Anterior cingulate cortex (tissue), 58 donors: ENCODE measurements at places on chromosomes 6 and 20.

DNA sequence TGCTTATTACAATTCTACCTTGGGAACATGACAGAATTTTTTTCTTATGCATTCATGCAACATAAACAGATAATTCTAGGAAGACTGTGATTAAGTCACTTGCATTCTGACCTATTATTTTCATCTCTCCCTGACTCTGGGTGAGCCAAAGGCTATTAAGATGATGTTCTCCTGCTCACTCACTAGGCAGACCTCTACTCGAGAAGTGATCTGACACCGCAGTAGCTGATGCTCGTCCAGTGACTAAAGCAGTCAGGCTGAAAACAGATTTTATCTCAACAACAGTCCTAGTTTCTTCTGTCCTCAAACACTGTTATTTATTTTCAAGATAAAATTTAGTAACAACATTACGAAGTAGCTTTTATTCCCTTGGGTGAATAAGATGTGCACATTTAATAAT lies 17.3 kb downstream of the NAA20 start:
- DNase-seq = no peak

DNA sequence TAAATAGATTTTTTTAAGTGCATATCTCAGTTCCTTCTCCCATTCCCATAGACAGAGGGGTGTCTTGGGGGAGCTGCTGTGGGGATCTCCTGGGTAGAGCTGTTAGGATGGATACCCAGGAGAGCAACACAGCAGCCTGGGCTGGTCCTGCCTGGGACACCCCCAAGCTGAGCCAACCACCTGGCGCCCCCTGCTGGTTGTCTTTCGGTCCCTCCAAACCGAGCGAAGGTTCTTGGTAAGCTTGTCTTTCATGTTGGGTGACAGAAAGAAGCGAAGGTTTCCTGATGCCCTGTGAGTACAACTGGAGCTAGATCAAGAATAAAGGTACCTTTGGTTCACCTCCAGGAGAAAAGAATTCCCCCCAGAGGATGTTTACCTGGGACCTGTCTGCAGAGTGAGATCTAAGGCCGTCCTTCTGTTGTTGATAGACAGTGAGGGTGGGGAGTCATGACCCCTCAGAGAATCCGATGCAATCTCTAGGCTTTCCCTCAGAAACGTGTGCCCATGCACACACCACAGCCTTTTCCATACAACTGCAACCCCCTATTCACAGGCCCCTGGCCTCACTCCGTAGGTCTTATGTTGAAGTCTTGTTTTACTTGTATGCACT lies 50.8 kb downstream of the SNX9 start:
- DNase-seq = peak; percentile 15

GRCh38 chr6:37673436-37673835 lies 24.2 kb downstream of the MDGA1 start:
- DNase-seq = no peak

- no peak for DNase-seq
Observed at GRCh38 chr20:62417981-62418708, 9.2 kb downstream of the RBBP8NL start.

- DNase-seq = peak; percentile 80
Observed at GRCh38 chr6:146857180-146857979, 258.6 kb downstream of the ADGB start.

GRCh38 chr20:37323985-37324384 lies 22.0 kb upstream of the SRC start:
- DNase-seq = no peak

- no peak for DNase-seq
Observed at GRCh38 chr6:22579439-22579838, 10.1 kb downstream of the HDGFL1 start.

GRCh38 chr6:46935687-46936086 lies 13.9 kb upstream of the ADGRF5 start:
- no peak for DNase-seq

DNA sequence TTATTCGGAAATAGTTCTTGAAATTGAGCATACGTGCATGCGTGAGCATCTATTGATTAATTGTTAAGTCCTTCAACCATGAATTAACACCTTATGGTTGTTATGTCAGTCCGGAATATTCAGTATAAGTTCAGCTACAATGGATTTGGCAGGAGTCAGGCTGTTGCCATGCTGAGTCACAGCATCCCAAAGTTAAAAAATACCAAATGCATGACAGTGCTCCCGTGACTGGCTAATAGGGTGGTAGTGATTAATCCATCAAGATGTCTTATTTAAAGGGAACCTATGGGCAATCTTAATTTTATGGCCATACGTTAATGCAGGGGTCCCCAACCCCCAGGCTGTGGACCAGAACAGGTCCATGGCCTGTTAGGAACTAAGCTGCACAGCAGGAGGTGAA lies 10.5 kb downstream of the RAE1 start:
- no peak for DNase-seq

DNA sequence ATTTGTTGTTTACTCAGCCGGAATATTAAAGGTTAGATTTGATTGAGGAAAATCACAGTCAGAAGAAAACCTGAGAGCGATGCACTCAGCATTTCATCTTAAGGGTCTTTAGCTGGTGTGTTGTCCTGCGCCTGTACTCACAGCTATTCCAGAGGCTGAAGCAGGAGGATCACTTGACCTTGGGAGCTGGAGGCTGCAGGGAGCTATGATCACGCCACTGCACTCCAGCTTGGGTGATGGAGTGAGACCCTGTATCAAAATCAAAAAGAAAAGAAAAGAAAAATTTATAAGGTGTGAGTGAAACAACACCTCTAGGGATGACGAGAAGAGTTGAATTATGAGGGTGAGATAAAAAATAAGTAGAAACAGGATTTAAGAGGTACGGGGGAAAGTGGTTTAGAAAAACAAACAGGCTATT lies 165.0 kb downstream of the TRIM27 start:
- DNase-seq = no peak

DNA sequence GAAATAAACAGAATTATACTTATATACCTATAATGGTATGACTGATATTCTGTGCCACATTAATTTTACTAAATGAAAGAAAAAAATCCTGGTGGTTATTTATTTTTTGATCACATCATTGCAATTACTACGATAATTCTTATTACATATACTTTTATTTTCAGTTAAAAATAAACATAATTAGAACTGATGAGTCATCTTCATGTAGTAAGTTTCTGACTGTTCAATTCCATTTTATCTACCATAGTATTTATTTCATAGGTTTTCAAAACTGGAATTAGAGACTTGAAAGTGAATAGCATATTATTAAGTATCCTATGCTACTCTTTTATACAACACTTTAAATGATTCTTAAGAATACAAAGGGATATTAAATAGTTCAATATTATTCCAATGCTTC lies 80.3 kb downstream of the DTNBP1 start:
- DNase-seq = no peak

- DNase-seq = no peak
Observed at GRCh38 chr6:56642366-56643261, at the start of gene DST. Gene DST (minus strand): TSS chr6:56642889.

GRCh38 chr20:6026051-6026450 lies 27.8 kb downstream of the LRRN4 start:
- DNase-seq = no peak

- DNase-seq = no peak
Observed at GRCh38 chr20:41218466-41218865, 81.1 kb downstream of the PLCG1 start.

- no peak for DNase-seq
Observed at GRCh38 chr6:147384737-147385710, 123.5 kb upstream of the SAMD5 start.

GRCh38 chr20:42688576-42688975 lies 501.1 kb downstream of the PTPRT start:
- no peak for DNase-seq

DNA sequence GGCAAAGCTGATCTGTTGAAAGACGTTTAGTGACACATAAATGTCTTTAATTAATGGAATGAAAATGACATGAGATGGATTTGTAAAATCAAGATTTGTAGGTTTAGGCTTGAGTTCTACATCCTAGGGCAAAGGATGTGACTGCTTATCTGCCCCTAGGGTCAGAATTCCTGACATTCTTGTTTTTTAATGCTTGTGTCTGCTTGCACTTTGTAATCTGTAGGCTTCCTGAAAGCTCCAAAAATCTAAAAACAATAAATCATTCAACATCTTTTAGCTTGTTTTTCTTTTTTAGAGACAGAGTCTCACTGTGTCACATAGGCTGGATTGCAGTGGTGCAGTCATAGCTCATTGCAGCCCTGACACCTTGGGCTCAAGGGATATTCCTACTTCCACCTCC lies 107.9 kb upstream of the MLIP start:
- no peak for DNase-seq

DNA sequence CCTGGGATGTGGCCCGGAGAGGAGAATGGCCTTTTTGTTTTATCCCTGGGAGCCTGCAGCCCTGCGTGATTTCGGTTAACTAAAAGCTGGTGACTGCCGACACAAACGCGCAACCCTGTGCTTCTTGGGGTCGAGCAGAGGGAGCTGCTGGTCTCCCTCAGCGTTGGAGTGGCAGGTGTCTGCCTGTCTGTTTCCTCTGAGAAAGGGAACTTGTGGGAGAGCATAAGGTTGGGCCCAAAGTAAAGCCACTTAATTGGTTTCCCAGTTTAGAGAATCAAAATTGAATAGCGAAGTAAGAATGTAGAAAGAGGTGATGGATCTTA lies 500 bp downstream of the LTV1 start:
- DNase-seq = no peak

GRCh38 chr6:93954584-93954983 lies 535.2 kb upstream of the EPHA7 start:
- DNase-seq = no peak

DNA sequence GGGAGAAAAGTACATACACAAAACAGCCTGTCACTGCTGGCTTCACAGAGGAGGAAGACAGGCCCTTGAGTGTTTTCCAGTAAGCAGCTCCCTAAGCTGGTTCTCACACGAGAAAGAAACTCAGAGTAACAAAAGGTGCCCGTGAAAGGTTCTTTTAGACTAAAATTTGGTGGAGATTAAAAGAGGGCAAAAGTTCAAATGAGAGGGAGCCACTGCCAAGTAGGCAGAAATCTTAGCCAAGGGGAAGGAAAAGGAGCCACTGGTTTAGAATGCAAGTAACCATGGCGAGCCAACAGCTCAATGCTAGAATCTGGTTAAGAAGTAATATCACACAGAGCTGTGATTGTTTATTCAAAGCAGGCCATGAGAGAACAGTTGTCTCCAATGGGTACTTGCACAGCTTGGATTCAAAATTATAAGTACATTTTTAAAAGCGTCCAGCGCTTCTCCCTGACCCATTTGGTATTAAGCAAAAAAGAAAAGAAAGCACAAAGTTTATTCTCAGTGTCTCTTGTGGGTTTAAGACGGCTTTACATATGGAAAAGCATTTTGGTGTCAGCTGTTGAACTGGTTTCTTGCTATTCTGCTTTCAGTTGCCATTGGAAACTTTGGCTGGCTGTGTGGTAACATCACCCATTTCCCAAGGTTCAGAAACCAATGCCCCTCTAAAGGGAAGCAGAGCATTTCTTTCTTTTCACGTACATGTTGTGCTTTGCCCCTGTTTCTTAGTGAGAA lies 648.5 kb downstream of the RNF144B start:
- DNase-seq = peak; percentile 36

DNA sequence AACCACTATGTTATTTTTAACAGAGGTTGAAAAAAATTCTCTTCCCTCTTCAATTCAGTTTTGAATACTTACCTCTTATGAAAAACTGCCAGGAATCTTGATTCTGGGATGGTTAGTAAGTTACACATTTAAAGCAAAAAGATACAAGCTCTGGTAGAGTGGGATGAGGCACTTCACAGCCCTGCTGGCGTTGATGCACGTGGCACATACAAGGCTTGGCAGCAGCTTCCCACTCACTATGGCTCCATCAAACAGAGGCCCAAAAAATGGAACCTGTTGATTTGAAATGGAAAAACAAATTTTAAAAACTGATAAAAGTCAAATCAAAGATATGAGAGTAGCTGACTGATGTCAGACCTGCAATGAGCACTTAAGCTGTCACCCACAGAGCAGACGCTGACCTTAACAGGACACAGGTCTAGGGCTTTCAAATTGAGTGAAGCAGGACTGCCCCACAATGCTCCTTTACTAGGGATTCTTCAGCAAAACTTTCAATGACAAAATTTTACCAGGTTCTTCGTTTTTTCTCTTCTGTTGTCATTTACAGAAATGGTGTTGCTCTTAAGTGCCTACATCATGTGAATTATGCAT lies 104.9 kb downstream of the INSM1 start:
- no peak for DNase-seq

DNA sequence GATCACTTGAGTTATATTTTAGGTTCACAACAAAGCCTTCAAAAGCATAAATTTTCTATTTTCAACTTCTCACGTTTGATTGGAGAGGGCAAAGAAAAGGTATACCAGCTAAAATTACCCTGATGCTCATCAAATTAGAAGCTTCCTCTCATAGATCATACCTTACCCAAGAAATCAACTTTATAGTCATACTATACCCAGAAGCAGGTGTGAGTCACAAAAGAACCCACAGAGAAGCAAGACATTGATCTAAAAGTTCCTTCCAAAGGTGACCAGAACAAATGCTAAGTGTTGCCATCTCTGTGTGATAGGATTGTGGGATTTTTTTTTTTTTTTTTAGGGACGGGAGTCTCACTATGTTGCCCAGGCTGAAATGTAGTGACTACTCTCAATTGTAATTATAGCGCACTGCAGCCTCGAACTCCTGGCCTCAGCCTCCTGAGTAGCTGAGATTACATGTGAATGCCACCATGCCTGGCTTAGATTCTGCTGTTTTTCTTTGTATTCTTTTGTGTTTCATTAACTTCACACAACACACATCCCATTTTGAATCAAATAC lies 3.3 kb downstream of the EIF2S2 start:
- DNase-seq = no peak

DNA sequence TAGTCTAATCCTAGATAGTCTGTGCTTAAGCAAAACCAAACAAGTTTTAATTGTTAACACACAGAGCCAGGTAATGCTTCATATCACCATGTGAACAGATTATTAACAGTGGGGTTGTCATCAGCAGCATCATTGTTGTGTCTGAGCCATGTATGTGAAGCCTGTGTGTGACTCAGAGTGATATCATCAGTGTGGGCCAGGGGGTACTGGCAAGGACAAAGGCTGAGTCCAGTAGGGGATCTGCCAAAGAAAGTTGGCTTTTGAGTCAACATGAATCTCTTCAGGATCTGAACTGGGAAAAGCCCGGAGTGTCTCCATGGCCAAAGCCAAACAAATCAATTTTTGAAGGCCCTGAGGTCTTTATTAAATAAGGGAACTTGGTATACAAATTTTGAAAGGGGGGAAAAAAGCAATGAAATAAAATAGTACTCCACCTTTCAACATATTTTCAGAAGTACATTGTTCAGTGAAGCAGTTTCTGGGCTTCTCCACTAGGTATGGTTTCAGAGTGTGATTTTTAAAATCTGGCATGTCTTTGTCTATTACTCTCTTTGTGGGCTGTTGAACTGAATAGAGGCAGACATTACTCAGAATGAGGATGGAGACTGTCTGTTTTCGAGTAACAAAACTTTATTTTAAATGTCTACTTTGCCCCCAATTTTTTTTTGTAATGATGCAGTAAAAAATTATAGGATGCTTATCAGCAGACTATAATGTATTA lies 444.2 kb upstream of the JAG1 start:
- no peak for DNase-seq
